ENCODE measurements at places on chromosomes 11 and 22. TPM values are rescaled to one million over a fixed set of nuclear protein-coding genes. Genes with fewer than 3 reads are reported as not detected.

Gene C11orf86
- total RNA-seq, result not detected

Gene GPHA2
- not detected for total RNA-seq

Gene GTSE1
- 19.8 TPM for total RNA-seq

Gene KLHDC7B
- 0.37 TPM for total RNA-seq

Gene ZNF70
- 2.6 TPM for total RNA-seq

Gene OR8A1
- not detected for total RNA-seq

Gene ANKRD49
- total RNA-seq, result 20.2 TPM

Gene IFTAP
- 41.1 TPM for total RNA-seq

Gene SYT9
- 0.59 TPM for total RNA-seq

Gene TIGD3
- 1.7 TPM for total RNA-seq

Gene OR2AT4
- total RNA-seq, result not detected

Gene MN1
- 1.2 TPM for total RNA-seq

Gene GAS2L1
- total RNA-seq, result 10.2 TPM

Gene OR4S1
- total RNA-seq, result not detected

Gene OR8K3
- total RNA-seq, result not detected
